ENCODE measurements at places on chromosomes 1 and 21.
A peak's percentile ranks its signal among the peaks of the same experiment; 100 is the strongest.

DNA sequence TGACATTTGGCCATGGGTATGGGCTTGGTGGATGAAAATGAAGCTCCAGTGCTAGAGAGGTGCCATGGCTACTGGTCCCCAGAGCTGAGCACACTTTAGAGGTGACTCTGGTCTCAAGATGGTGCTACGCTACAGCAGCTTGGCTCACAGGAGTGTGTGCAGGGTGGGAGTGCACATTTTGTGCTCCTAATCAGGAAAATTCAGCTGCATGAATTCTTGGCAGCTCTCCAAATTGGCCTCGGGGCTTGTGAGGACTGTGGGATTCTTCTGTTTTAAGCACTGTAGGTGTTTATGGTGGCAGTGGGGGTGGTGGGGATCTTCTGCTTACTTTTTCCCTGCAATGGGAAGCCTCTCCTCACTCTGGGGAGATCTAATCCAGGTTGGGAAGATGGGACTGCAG, 17.3 kb upstream of the TIPRL start:
- no peaks in the 10 kb centered on the region for H3K27me3 ChIP-seq
- no peak overlapping the region for H3K27ac ChIP-seq

DNA sequence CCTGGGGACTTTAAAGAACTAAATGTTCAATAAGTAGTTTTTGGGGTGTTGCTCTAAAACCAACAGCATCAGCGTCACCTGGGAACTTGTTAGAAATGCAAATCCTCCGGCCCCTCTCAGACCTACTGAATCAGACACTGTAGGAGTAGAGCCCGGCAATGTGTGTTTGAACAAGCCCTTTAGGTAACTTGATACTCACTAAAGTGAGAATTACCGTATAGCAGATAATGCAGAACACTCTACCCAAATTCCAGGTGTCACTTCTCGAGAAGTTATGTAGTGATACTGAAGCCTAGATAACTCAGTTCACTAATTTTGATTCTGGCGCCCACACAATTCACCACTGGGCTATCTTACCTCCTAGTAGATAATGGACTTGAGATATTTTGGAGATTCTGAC, 3.7 kb upstream of the DPT start:
- H3K4me1 ChIP-seq = no peaks in the 10 kb centered on the region
- no peaks in the 10 kb centered on the region for H3K36me3 ChIP-seq
- peaks cover 18% of the 10 kb centered on the region for H3K27me3 ChIP-seq
- DNase-seq = no peak
- no peak overlapping the region for H3K4me3 ChIP-seq

GRCh38 chr1:247681288-247681897, 1.9 kb upstream of the OR13G1 start:
- H3K4me3 ChIP-seq = no peak overlapping the region
- no peaks in the 10 kb centered on the region for H3K4me1 ChIP-seq
- no peaks in the 10 kb centered on the region for H3K36me3 ChIP-seq
- peak; percentile 73 for DNase-seq

GRCh38 chr1:200096774-200097173, 69.3 kb downstream of the NR5A2 start:
- H3K27ac ChIP-seq = no peak overlapping the region
- no peaks in the 10 kb centered on the region for H3K36me3 ChIP-seq
- no peaks in the 10 kb centered on the region for H3K4me1 ChIP-seq
- no peak overlapping the region for H3K4me3 ChIP-seq
- H3K27me3 ChIP-seq = no peaks in the 10 kb centered on the region

All from MM.1S (cell line).